Osteocyte (in vitro differentiated cells): ENCODE measurements at places on chromosomes 1 and 21. TPM values are rescaled to one million over a fixed set of nuclear protein-coding genes. Genes with fewer than 3 reads are reported as not detected.

Gene OR2T6
- total RNA-seq = not detected in 2 replicates

DNA sequence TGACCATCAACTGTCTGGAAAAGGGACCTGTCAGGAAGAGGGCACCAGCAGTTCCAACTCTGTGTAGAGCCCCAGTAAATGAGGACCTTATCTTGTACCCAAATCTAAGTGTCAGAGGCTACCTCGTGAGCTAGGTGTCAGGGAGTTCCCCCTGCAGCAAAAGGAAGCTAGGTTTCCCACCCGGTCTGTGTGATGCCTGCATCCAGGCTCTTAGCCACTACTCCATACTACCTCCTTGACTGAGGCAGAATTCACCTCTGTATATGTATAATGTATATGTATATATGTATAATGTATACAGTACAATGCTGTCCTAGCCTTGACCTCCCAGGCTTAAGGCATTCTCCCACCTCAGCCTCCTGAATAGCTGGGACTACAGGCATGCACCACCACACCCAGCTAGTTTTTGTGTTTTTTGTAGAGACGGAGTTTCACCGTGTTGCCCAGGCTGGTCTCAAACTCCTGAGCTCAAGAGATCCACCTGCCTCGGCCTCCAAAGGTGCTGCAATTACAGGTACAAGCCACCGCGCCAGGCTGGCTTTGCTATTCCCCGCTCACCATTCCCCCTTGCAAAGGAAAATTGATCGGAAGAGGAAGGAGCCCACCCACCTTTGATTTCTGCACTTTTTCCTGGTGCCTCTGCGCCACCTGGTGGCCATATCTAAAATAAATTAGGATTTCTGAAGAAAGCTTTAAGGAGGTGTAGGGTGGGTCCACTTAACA, 15.7 kb upstream of the LUZP1 start:
- no peak overlapping the region for H3K27ac ChIP-seq
- no peak for DNase-seq
- no peaks in the 10 kb centered on the region for H3K27me3 ChIP-seq
- no peaks in the 10 kb centered on the region for H3K36me3 ChIP-seq
- H3K4me3 ChIP-seq = peak overlapping the region; percentile 72

DNA sequence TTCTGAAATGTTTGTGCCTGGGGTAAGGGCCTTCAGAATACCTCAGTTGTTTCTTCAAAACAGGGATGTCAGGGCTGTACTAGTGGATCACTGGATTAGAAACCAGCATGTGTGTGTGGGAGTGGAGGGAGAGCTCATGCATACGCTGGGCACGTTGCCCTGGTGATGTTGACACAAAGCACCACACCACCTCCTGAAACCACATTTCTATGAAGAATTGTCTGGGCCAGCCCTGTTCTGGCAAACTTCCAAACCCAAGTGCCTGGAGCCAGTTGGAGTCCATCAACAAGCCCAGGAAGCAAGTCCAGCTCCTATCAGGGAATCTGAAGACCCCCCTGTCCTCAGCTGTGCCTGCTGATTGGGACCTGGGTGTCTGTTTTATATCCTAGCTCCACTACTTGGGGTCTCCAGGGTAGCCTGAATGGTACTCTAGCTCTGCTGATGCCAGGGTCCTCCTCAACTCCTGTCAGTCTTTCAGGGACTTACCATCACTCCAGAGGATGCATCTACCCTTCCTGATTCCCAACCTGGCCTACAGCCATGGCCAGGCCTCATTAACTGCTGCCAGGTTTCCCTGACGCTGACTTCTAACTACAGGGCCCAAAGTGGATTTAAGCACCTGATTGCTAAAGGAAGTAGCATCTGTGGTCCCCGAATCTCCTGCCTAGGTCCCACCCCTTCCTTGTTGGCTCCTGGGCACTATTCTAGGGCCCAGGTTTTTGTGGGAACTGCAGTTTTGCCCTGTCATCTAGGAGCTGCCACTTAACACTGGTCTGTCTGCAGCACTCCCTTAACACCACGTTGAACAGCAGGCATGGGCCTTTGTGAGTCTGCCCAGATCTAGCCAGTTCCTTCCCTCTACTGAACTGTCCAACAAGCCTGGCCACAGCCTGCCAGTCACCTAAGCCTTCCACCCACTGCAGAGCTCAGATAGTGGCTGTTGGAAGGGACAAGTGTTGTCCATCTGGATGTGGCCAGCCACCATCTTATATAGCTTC, 45.5 kb downstream of the LPAR3 start:
- peaks cover 10% of the 10 kb centered on the region for H3K27me3 ChIP-seq
- peak; percentile 95 for DNase-seq
- H3K36me3 ChIP-seq = no peaks in the 10 kb centered on the region
- H3K4me3 ChIP-seq = no peak overlapping the region
- H3K4me1 ChIP-seq = peaks cover 24% of the 10 kb centered on the region

Gene SELENOF
- 198 and 206 TPM in 2 replicates for total RNA-seq

Gene GCSAML
- not detected in 2 replicates for total RNA-seq
